ENCODE measurements at places on chromosomes 2 and 18. TPM values are rescaled to one million over a fixed set of nuclear protein-coding genes. Genes with fewer than 3 reads are reported as not detected.

Gene CCDC102B
- total RNA-seq = 2.5 TPM

Gene VWA3B
- not detected for total RNA-seq

Gene LPIN1
- 81.1 TPM for total RNA-seq

Gene MC5R
- total RNA-seq = 0.15 TPM

Gene SAG
- total RNA-seq = not detected

All from T-helper 1 cell treated with Interleukin-12 subunit alpha and Interleukin-12 subunit beta and Interleukin-4 antibody, amounts not matched to agents 30 ng/mL and 1 ng/mL, for 36 hours (primary cell).